ENCODE measurements at places on chromosomes 1 and 21. TPM values are rescaled to one million over a fixed set of nuclear protein-coding genes. Genes with fewer than 3 reads are reported as not detected.

The TSSK3 gene
- total RNA-seq: 1.5 TPM

The PRR9 gene
- not detected for total RNA-seq

The NUP210L gene
- total RNA-seq: 0.04 TPM

The AMY1B gene
- not detected for total RNA-seq

The CFHR5 gene
- not detected for total RNA-seq

The CYYR1 gene
- not detected for total RNA-seq

The UBXN10 gene
- total RNA-seq: 0.21 TPM

The SPRR3 gene
- total RNA-seq: not detected

All from activated CD4-positive, alpha-beta T cell treated with anti-CD3 and anti-CD28 coated beads, Interleukin-2, amount 10 ng/mL, durations not matched to agents 7 days and 5 days (primary cell).